ENCODE measurements at places on chromosomes 3 and 15. TPM values are rescaled to one million over a fixed set of nuclear protein-coding genes. Genes with fewer than 3 reads are reported as not detected.

SLC7A14 gene
- 0.19 TPM for total RNA-seq

MOBP gene
- not detected for total RNA-seq

PTPRG gene
- total RNA-seq: 63.0 TPM

C2CD4B gene
- total RNA-seq: 0.26 TPM

FOXL2NB gene
- total RNA-seq: not detected

CACNA2D2 gene
- total RNA-seq: under 0.01 TPM

CLRN1 gene
- not detected for total RNA-seq

PEX5L gene
- not detected for total RNA-seq

Data from aortic smooth muscle cell (primary cell).